Activated T-helper 17 cell treated with anti-CD3 and anti-CD28 coated beads, Interleukin-2, amount 50 U/mL, for 72 hours (primary cell): ENCODE measurements at places on chromosomes 13 and 19. TPM values are rescaled to one million over a fixed set of nuclear protein-coding genes. Genes with fewer than 3 reads are reported as not detected.

The ACP7 gene
- not detected for total RNA-seq

The PTGER1 gene
- total RNA-seq, result 0.17 TPM

The FRY gene
- total RNA-seq, result 7.0 TPM

The COX7A1 gene
- not detected for total RNA-seq

The CLC gene
- not detected for total RNA-seq

GRCh38 chr19:35561436-35561835 lies 2.0 kb downstream of the ATP4A start:
- no peak for ATAC-seq

- peak; percentile 12 for ATAC-seq
These were observed 581 bp downstream of the CALR start for GRCh38 chr19:12938779-12939601.

DNA sequence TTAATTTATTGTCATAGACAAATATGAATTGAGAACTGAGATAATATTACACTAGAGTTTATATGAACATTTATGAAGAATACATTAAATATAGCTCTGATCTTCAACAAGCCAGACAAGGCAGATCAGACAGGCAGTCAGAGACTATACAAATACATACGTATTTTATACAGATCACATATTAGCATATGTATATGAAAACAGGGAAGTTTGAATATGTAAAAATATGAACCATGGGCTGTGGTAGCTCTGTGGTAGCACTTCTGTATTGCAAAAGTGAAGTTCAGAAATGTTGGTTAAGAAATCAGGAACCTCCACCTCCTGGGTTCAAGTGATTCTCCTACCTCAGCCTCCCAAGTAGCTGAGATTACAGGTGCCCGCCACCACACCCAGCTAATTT lies 20.7 kb downstream of the GPR180 start:
- no peak for ATAC-seq

DNA sequence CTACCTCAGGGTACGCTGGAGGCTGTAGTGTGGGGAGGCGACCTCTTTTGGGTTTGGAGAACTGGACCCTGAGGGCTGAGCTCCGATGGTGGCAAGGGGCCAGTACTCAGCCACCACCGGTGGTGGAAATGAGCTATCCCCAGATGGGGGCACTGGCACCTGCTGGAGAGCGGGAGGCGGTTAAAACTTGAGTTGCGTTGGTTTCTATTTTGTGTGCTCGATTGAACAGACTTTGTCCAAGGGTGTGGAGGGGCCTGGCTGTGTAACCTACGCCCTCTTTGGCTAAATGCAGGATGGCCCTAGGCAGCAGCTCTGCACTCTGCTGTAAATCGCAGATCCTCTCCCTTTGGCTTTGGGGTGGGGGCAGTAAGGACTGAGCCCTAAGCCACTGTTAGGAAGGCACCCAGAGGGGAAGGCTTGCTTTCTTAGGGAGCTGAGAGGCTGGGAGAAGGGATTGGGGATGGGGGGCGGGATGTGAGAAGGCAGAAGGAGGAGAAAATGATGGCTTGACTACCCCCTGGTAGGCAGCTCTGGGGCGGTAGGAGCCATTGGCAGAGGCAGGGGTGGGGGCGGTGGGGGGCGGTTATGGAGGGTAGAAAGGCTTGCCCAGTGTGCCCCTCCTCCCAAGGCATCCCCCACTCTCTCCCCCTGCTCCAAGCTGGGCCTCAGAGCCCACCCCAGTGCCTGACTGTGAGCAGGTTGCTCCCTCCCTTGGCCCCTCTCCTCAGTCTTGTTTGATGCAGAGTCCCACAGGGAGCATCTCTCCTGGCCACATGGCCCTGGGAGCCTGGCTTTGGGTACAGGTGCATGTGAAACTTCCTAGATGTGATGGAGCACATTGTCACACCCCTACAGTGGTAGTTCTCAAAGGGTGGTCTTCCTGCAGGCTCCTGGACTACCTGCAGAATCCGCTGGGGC lies 5.0 kb downstream of the VSTM2B start:
- no peak for ATAC-seq

GRCh38 chr19:9865732-9866501 lies 30.8 kb downstream of the PIN1 start:
- ATAC-seq, result peak; percentile 55

DNA sequence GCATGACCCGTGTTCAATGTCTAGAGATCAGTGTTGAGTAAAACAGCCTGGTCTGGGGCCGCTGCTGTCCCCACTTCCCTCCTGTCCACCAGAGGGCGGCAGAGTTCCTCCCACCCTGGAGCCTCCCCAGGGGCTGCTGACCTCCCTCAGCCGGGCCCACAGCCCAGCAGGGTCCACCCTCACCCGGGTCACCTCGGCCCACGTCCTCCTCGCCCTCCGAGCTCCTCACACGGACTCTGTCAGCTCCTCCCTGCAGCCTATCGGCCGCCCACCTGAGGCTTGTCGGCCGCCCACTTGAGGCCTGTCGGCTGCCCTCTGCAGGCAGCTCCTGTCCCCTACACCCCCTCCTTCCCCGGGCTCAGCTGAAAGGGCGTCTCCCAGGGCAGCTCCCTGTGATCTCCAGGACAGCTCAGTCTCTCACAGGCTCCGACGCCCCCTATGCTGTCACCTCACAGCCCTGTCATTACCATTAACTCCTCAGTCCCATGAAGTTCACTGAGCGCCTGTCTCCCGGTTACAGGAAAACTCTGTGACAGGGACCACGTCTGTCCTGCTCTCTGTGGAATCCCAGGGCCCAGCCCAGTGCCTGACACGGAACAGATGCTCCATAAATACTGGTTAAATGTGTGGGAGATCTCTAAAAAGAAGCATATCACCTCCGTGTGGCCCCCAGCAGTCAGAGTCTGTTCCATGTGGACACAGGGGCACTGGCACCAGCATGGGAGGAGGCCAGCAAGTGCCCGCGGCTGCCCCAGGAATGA lies 1.5 kb upstream of the CEACAM5 start:
- peak; percentile 92 for ATAC-seq

GRCh38 chr13:108361769-108362168 lies 92.3 kb downstream of the TNFSF13B start:
- no peak for ATAC-seq
